ENCODE measurements at places on chromosomes 2 and 18. TPM values are rescaled to one million over a fixed set of nuclear protein-coding genes. Genes with fewer than 3 reads are reported as not detected.

IFIH1 gene
- total RNA-seq: 17.9 TPM

G6PC2 gene
- not detected for total RNA-seq

VWA3B gene
- not detected for total RNA-seq

XIRP2 gene
- total RNA-seq: not detected

UGT1A10 gene
- total RNA-seq: not detected

ELOA2 gene
- not detected for total RNA-seq

CDC42EP3 gene
- 39.1 TPM for total RNA-seq

TRAPPC8 gene
- total RNA-seq: 29.2 TPM

CCDC141 gene
- total RNA-seq: 2.1 TPM

INHA gene
- not detected for total RNA-seq

KATNAL2 gene
- total RNA-seq: 0.98 TPM

TRIM54 gene
- total RNA-seq: 0.22 TPM

LINC00305 gene
- total RNA-seq: not detected

GCKR gene
- not detected for total RNA-seq

CBLN2 gene
- not detected for total RNA-seq

DNA sequence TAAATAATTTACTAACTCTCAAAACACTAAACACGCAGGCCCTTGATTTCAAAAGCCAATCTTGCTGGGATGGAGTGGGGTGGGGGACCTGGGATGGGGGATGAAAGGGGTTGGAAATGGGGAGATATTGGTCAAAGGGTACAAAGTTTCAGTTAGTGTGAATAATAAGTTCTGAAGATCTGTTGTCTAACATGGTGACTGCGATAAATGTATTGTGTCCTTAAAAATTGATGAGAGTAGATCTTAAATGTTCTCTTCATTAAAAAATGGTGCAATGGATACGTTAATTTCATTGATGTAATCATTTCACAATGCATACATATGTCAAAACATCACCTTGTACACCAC lies 505 bp upstream of the ACYP2 start:
- peaks cover 15% of the 10 kb centered on the region for H3K4me1 ChIP-seq
- H3K27ac ChIP-seq: peak overlapping the region; percentile 97
- H3K27me3 ChIP-seq: no peaks in the 10 kb centered on the region
- DNase-seq: no peak

DNA sequence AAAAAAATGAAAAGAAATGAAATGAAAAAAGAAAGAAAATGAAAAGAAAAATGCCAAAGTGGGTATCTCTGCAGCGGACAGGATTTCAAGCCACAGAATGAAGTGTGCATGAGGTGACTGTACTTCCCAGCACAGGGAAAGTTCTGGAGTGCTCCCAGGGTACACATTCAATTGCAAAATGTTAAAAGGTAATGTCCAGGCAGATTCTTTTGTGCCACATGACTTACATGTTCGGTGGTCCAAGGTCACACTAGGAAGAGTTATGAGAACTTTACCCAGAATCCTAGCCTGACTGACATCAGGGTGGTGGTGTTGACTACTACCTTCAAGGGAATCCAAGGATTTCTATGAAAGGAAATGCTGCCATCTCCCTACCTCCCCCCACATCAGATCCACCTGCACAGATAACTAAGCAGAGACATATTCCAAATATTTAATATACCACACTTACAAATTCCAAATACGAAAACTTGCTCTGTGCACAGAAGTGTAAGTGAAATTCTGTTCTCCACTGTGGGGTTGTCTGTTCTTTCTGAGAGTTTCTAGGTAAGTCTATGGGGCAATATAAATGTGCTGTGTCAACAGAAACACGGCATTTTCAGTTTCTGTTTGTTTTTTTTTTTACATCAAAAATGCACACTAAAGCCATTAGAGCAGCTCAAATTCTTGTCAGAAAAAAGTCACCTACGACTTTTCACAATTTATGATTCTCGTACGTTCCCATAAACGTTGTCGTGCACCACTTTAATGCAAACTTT lies 56.6 kb downstream of the CABYR start:
- no peak for DNase-seq
- H3K36me3 ChIP-seq: no peaks in the 10 kb centered on the region
- no peak overlapping the region for H3K4me3 ChIP-seq
- H3K27me3 ChIP-seq: no peaks in the 10 kb centered on the region

DNA sequence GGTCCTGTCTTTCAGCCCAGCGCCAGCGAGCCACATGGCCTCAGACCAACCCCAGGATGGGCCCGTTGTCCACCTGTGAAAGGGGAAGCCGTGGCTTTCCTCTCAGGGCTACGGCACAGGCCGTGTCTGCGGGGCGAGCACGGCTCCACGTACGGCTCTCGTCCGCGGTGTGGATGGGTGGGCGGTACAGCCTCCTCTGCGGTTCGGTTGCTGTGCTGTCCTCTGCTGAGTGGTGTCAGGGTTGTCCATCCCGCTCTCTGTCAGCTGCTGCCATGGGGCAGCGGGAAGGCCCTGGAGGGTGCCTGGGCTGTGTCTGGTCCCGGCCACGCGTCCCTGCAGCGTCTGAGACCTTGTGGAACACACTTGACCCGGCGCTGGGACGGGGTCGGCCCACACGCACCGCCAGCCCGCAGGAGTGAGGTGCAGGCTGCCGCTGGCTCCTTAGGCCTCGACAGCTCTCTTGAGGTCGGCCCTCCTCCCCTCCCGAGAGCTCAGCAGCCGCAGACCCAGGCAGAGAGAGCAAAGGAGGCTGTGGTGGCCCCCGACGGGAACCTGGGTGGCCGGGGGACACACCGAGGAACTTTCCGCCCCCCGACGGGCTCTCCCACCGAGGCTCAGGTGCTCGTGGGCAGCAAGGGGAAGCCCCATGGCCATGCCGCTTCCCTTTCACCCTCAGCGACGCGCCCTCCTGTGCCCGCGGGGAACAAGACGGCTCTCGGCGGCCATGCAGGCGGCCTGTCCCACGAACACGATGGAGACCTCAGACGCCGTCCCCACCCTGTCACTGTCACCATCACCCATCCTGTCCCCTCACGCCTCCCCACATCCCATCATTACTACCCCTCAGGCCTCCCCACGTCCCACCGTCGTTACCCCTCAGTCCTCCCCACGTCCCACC lies 128.7 kb downstream of the NFATC1 start:
- peak overlapping the region; percentile 43 for H3K27ac ChIP-seq
- H3K4me3 ChIP-seq: peak overlapping the region; percentile 65
- peak; percentile 59 for DNase-seq

DNA sequence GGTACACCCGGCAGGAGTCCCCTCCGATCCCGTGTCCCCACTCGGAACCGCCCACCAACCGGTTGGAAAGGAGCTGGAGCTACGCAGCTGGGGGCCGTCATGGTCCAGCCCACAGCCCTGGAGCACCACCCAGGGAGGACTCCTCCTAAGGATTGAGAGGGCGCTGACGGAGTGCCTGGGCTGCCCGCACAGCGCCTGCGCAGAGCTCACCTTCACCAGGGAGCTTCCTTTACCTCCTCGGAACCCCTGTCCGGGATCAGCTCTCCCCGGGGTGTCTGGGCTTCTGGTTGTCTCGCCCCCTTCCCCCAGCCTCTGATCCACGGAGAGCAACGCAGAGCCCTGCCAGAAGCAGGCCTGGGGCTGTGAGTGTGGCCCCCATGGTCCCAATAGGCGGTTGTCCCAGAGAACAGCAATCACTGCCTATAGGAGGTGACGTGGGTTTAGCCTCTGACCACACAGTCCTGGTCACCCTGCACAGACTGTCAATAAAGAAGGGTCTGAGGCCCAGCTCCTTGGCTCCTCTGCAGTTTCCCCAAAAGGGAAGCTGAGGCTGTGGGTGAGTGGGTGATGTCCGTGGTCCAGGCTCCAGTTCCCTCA lies 14.6 kb downstream of the ALPG start:
- H3K36me3 ChIP-seq: no peaks in the 10 kb centered on the region
- no peak overlapping the region for H3K27ac ChIP-seq
- H3K4me1 ChIP-seq: no peaks in the 10 kb centered on the region
- no peaks in the 10 kb centered on the region for H3K27me3 ChIP-seq

DNA sequence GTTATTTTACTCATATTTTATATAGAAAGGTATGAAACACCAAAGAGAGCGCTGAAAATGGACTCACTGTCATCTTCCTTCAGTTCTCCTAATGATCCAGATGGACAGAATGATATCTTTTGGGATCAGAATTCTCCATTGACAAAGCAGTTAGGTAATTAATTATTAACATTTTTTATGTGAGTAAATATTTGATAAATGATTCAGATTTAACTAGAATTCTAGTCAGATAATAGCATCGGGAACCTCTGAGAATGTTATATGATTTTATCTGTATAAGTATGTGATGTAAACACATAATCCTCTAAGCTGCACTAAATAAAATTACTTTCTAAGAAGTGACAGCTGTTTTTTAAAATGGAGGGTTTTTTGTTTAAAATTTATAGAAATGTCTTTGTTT lies 2.0 kb downstream of the ETAA1 start:
- H3K4me3 ChIP-seq: no peak overlapping the region
- H3K4me1 ChIP-seq: peaks cover 6% of the 10 kb centered on the region
- DNase-seq: no peak

DNA sequence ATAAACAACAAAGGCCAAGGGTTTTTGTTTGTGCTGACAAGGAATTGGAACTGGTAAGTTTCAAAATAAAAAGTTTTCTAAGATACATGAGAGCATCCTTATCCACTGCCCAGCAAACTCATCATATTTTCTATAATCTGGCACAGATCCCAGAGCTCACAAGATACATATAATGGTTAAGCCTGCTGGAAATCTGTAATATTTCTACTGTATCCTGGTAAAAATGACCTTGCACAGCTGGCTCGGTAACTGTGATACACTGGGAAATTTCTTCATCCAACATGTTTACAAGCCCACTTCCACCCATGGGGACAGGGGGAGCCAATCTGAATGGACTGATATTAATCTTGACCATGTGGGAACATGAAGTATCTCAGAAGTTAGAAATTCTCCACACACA lies 425.4 kb upstream of the MMADHC start:
- DNase-seq: no peak
- no peaks in the 10 kb centered on the region for H3K4me1 ChIP-seq
- H3K27ac ChIP-seq: no peak overlapping the region

DNA sequence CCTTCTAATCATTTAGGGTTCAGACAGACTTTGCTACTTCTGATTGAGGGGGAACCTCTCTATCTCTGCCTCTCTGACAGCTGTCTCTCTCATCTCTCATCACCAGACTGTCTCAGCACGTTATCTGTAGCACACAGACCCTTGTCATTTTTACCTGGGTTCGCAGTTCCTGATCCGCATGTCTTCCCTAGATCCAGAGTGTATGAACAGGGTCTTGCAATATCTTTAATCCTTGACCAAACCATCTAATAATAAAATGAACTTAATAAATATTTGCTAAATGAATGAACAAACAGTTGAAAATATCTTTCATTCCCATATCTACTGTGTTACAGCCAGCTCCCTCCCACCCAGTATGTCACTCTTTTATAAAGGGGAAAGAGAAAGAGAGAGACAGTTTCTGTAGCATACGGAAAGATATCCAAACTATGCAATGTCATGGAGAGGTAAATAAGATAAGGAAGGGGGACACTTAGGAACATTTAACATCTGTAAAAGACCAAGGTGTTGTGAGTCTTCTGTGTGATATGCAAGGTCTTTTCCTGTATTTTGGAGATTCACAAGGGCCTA lies 507.6 kb downstream of the SUCLG1 start:
- no peaks in the 10 kb centered on the region for H3K4me1 ChIP-seq
- H3K4me3 ChIP-seq: no peak overlapping the region
- H3K27me3 ChIP-seq: no peaks in the 10 kb centered on the region
- DNase-seq: no peak
- H3K36me3 ChIP-seq: no peaks in the 10 kb centered on the region

DNA sequence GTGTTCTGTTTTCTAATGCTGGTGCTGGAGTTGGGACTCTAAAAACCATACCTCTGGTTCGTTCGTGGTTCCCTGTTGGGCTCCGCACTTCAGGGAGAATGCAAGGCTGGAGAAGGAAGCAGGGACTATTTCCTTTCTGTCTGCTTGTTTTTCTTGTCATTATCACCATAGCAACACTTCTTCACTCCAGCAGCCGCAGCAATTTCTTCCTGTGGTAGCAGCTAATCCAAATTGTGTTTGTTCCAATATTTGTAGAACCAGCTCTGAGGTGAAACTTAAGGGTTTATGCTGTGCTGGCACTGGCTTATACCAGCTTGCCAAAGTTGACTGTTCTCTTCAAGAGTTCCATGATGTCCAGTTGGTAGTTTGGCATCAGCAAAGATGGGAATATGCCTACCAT lies 301.4 kb upstream of the SYT4 start:
- H3K27ac ChIP-seq: no peak overlapping the region
- H3K4me1 ChIP-seq: no peaks in the 10 kb centered on the region
- H3K27me3 ChIP-seq: no peaks in the 10 kb centered on the region
- H3K36me3 ChIP-seq: no peaks in the 10 kb centered on the region

- no peaks in the 10 kb centered on the region for H3K4me1 ChIP-seq
- H3K27ac ChIP-seq: no peak overlapping the region
- H3K36me3 ChIP-seq: no peaks in the 10 kb centered on the region
Observed at GRCh38 chr18:50769463-50769862, 50.4 kb downstream of the MRO start.

GRCh38 chr2:234304950-234305349 lies 191.9 kb downstream of the ARL4C start:
- H3K36me3 ChIP-seq: no peaks in the 10 kb centered on the region
- no peak for DNase-seq
- no peaks in the 10 kb centered on the region for H3K27me3 ChIP-seq
- peaks cover 50% of the 10 kb centered on the region for H3K4me1 ChIP-seq
- no peak overlapping the region for H3K27ac ChIP-seq
- H3K4me3 ChIP-seq: no peak overlapping the region

GRCh38 chr2:150495993-150496627 lies 8.6 kb upstream of the RND3 start:
- H3K27me3 ChIP-seq: no peaks in the 10 kb centered on the region
- DNase-seq: no peak
- no peaks in the 10 kb centered on the region for H3K4me1 ChIP-seq

- H3K4me3 ChIP-seq: no peak overlapping the region
- H3K36me3 ChIP-seq: no peaks in the 10 kb centered on the region
- no peak overlapping the region for H3K27ac ChIP-seq
- H3K27me3 ChIP-seq: no peaks in the 10 kb centered on the region
- no peaks in the 10 kb centered on the region for H3K4me1 ChIP-seq
Observed at GRCh38 chr2:129491308-129491707, 488.2 kb upstream of the RAB6C start.

DNA sequence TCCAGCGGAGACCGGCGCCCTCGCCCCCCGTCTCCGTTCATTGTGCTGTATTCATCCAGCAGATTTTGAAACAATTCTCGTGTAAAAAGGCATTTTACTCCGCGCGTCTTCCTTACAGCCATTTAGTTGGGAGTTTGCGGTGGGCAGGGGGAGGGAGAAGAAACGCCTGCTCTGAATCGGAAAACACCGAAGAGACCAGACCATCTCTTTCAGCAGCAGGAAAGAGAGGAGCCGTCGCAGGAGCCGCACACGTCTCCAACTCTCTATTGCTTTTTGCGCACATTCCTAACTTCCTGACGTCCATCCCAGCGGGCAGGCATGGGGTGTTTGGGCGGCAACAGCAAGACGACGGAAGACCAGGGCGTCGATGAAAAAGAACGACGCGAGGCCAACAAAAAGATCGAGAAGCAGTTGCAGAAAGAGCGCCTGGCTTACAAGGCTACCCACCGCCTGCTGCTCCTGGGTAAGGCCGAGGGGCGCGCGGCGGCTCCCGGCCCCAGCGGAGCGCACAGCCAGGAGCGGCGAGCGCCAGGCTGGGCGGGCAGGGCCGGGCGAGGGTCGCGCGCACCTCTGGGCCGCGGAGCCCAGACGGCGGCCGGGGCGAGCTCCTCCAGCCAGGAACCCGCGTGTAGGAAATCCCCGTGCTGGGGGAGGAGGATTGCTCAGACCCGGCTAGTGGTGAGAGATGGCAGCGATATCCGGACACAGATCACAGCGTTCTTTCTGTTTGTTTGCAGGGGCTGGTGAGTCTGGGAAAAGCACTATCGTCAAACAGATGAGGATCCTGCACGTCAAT lies 63.2 kb downstream of the GNAL start:
- H3K27me3 ChIP-seq: no peaks in the 10 kb centered on the region
- no peaks in the 10 kb centered on the region for H3K4me1 ChIP-seq
- H3K27ac ChIP-seq: no peak overlapping the region
- no peaks in the 10 kb centered on the region for H3K36me3 ChIP-seq
- no peak for DNase-seq

All from CD8-positive, alpha-beta memory T cell (primary cell).